H1 (cell line): ENCODE measurements at places on chromosomes 3 and 15. TPM values are rescaled to one million over a fixed set of nuclear protein-coding genes. Genes with fewer than 3 reads are reported as not detected.

GRCh38 chr3:158210067-158210466 lies 100.2 kb downstream of the RSRC1 start:
- DNase-seq: no peak

- peak; percentile 78 for DNase-seq
Observed at GRCh38 chr3:122660297-122660974, 20.2 kb upstream of the PARP14 start.

DNA sequence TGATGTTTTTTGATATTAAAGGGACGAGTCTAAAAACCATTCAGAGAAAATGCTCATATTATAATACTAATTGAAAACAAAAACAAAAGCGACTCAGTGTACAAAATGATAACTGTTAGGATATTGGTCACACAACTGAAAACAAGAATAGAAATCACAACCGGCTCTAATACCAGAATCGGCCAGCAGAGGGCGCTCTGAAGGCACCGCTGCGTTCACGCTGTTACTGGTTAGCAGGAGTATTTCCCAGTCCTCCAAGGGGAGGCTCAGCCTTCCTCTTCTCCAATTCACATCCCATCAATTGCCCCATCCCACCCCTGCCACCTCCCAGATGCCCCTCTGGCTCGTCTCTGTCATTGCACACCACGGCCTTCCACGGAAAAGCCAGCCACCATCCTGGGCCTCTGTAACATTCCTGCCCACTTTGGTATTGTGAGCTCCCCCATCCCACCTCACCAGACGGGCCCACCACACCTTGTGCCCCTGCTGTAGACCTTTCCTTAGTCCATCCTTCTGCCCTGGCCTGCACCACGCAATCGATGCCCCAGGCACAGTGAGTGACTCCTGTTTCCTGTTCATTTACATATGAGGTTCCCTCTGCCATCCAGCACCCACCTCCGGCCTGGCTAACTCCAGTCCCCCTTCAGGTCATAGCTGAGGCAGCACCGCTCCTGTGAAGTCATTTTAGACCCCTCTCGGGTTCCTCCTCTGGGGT lies 8.5 kb downstream of the FAM107A start:
- DNase-seq: peak; percentile 95

- DNase-seq: no peak
Observed at GRCh38 chr15:79192462-79193036, 90.0 kb upstream of the ANKRD34C start.

DNA sequence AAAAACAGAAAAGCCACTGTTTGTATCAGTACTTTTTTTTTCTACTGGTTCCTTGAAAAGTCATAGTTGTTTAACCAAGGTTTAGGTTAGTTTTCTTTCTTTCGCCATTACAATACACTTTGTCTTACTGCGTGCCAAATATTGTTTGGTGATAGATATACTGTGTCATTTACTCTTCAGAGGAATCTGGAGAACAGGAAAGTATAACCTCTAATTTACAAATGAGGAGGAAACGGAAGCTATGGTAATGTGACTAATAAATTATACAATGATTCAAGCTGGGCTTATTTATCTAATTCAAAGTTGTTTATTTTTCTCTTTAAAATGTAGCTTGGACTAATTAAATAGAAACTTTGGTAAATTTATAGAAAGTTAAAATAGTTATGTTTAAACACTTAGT lies 96.2 kb upstream of the ROBO2 start:
- no peak for DNase-seq

- DNase-seq: no peak
Observed at GRCh38 chr15:79903626-79904025, 6.8 kb upstream of the MTHFS start.

DNA sequence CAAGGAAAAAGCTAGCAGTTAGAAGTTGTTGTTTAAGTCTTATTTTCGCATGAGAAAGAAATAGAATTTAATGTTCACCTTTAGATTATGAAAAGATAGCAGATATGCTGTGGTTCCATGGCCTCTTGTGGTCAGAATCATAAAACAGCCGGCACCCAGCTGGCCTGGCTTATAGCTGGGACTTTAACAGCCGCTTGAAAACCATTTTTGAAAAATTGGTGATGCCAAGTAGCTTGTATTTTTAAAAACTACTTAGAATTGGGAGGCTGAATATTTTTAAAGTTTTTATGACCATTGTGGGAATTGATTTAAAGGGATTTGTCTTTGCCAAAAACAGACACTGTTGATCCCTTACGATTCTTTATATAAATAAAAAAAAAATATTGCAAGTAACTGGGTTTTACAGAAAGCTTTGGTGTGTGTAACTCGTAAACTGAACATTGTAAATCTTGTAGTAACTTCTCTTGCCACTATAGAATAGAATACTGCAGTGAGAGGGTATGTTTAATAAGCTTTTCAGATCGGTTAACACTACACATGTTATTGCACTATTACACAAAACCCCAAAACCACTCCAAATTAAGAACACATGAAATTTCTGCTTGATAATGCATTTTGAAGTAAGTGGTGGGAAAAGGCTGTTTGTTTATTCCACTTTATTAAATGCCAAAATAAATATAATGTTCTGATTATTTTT lies 6.6 kb downstream of the ARRDC4 start:
- DNase-seq: no peak

TMEM207 gene
- total RNA-seq: not detected in 2 replicates

ZNF592 gene
- 31.2 and 33.0 TPM in 2 replicates for total RNA-seq
